ENCODE measurements at places on chromosomes 5 and 9.

- H3K27ac ChIP-seq = no peak overlapping the region
- peaks cover 3% of the 10 kb centered on the region for H3K4me1 ChIP-seq
- no peak overlapping the region for H3K4me3 ChIP-seq
- H3K27me3 ChIP-seq = no peaks in the 10 kb centered on the region
Observed at GRCh38 chr5:56569566-56569965, 245.8 kb upstream of the MAP3K1 start.

DNA sequence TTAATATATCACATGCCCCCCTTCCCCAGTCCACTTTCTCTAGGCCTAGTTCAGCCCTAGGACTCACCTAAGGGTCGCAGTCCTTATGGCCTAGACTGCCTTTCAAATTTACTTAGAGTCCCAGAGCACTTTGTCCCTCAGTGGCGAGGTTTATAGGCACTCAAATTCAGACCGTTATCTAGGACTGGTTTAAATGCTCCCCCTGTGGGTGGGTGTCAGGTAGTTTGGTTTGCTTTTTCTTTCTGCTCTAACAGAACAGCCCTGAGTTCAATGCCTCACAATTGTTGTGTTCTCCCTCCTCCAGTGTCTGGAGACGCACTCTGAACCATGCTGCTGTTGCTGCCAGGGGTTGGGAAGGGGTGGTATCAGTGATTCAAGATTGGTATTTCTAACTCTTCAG lies 317.1 kb downstream of the MAT2B start:
- no peak for DNase-seq
- no peak overlapping the region for H3K4me3 ChIP-seq
- no peaks in the 10 kb centered on the region for H3K4me1 ChIP-seq
- no peak overlapping the region for H3K27ac ChIP-seq

- no peaks in the 10 kb centered on the region for H3K4me1 ChIP-seq
- H3K36me3 ChIP-seq = no peaks in the 10 kb centered on the region
- no peak for DNase-seq
- H3K27me3 ChIP-seq = no peaks in the 10 kb centered on the region
Observed at GRCh38 chr9:27851858-27852257, 278.6 kb upstream of the C9orf72 start.

DNA sequence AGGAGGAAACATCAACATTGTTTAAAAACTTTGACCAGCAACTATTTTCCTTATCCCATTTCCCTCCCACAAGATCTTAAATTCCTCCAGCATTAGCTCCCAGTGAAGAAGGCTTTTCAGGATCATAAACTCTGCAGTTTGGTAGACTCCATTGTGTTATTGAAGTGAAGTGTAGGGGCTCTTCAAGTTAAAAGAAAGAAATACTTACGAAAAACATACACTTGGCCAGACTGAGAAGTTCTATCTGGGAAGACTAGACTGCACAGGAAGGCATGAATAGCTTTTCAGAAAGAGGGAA lies 22.3 kb downstream of the LIFR start:
- no peaks in the 10 kb centered on the region for H3K36me3 ChIP-seq
- DNase-seq = no peak
- H3K4me1 ChIP-seq = peaks cover 62% of the 10 kb centered on the region
- H3K27me3 ChIP-seq = no peaks in the 10 kb centered on the region
- H3K27ac ChIP-seq = no peak overlapping the region

GRCh38 chr5:93461756-93462155 lies 119.3 kb downstream of the NR2F1-AS1 start:
- no peaks in the 10 kb centered on the region for H3K27me3 ChIP-seq
- DNase-seq = no peak
- H3K36me3 ChIP-seq = no peaks in the 10 kb centered on the region
- no peak overlapping the region for H3K27ac ChIP-seq
- no peak overlapping the region for H3K4me3 ChIP-seq

GRCh38 chr5:173472164-173472563 lies 143.9 kb upstream of the STC2 start:
- H3K27ac ChIP-seq = peak overlapping the region; percentile 86
- peak; percentile 89 for DNase-seq
- H3K4me3 ChIP-seq = no peak overlapping the region
- peaks cover 44% of the 10 kb centered on the region for H3K4me1 ChIP-seq

- no peak for DNase-seq
- no peak overlapping the region for H3K4me3 ChIP-seq
- no peaks in the 10 kb centered on the region for H3K27me3 ChIP-seq
Observed at GRCh38 chr9:106916466-106917235, 53.7 kb downstream of the ZNF462 start.

- no peak overlapping the region for H3K4me3 ChIP-seq
- no peaks in the 10 kb centered on the region for H3K4me1 ChIP-seq
- no peaks in the 10 kb centered on the region for H3K27me3 ChIP-seq
- DNase-seq = no peak
- no peak overlapping the region for H3K27ac ChIP-seq
Observed at GRCh38 chr5:135153259-135153658, 119.2 kb upstream of the PITX1 start.

- H3K4me1 ChIP-seq = no peaks in the 10 kb centered on the region
- no peak for DNase-seq
- peaks cover 50% of the 10 kb centered on the region for H3K36me3 ChIP-seq
- no peak overlapping the region for H3K4me3 ChIP-seq
- no peaks in the 10 kb centered on the region for H3K27me3 ChIP-seq
- no peak overlapping the region for H3K27ac ChIP-seq
Observed at GRCh38 chr9:112694706-112695555, 23.0 kb downstream of the INIP start.

GRCh38 chr9:69865986-69866385 lies 45.4 kb downstream of the CFAP95 start:
- no peaks in the 10 kb centered on the region for H3K4me1 ChIP-seq
- H3K4me3 ChIP-seq = no peak overlapping the region
- H3K27ac ChIP-seq = no peak overlapping the region
- no peaks in the 10 kb centered on the region for H3K27me3 ChIP-seq
- no peaks in the 10 kb centered on the region for H3K36me3 ChIP-seq

- H3K4me3 ChIP-seq = no peak overlapping the region
- DNase-seq = no peak
- no peak overlapping the region for H3K27ac ChIP-seq
- no peaks in the 10 kb centered on the region for H3K4me1 ChIP-seq
Observed at GRCh38 chr9:101270302-101270701, 114.5 kb downstream of the BAAT start.

DNA sequence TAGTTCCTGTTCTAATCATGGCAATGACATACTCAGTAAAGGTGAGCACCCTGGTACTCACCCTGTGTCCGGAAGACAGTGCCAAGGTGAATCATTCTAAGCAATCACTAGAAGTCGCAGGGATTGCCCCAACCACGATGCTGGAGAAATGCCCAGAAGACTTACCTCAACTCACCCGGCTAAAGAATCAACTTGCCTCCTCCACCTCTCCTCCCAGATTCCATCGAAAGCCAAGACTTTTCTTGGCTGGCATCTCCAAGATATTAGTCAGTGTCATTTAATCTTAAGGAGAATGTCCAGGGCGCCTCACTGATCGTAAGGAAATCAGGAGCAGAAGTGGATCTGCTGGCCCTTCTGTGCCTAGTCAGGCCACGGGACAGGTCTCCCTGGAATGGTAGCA lies 204.9 kb downstream of the ERCC6L2 start:
- H3K27ac ChIP-seq = no peak overlapping the region
- DNase-seq = no peak
- H3K27me3 ChIP-seq = no peaks in the 10 kb centered on the region
- no peaks in the 10 kb centered on the region for H3K36me3 ChIP-seq
- H3K4me3 ChIP-seq = no peak overlapping the region

GRCh38 chr5:39191216-39191615 lies 28.1 kb downstream of the FYB1 start:
- H3K4me1 ChIP-seq = no peaks in the 10 kb centered on the region
- H3K27me3 ChIP-seq = peaks cover 3% of the 10 kb centered on the region
- no peak overlapping the region for H3K27ac ChIP-seq

GRCh38 chr5:169832304-169832703 lies 148.0 kb downstream of the INSYN2B start:
- no peaks in the 10 kb centered on the region for H3K27me3 ChIP-seq
- no peaks in the 10 kb centered on the region for H3K36me3 ChIP-seq
- DNase-seq = no peak
- H3K4me3 ChIP-seq = no peak overlapping the region
- no peak overlapping the region for H3K27ac ChIP-seq

GRCh38 chr5:96649681-96650540 lies 12.3 kb upstream of the CAST start:
- no peaks in the 10 kb centered on the region for H3K36me3 ChIP-seq
- no peak overlapping the region for H3K27ac ChIP-seq
- no peaks in the 10 kb centered on the region for H3K27me3 ChIP-seq
- H3K4me3 ChIP-seq = no peak overlapping the region

- H3K36me3 ChIP-seq = peaks cover 20% of the 10 kb centered on the region
- no peak for DNase-seq
- peak overlapping the region; percentile 74 for H3K27ac ChIP-seq
- H3K27me3 ChIP-seq = no peaks in the 10 kb centered on the region
- peak overlapping the region; percentile 0 for H3K4me3 ChIP-seq
- H3K4me1 ChIP-seq = peaks cover 23% of the 10 kb centered on the region
Observed at GRCh38 chr9:76651119-76651705, 113.0 kb upstream of the PCA3 start.

- H3K27me3 ChIP-seq = no peaks in the 10 kb centered on the region
- no peak overlapping the region for H3K4me3 ChIP-seq
- H3K36me3 ChIP-seq = no peaks in the 10 kb centered on the region
- no peak overlapping the region for H3K27ac ChIP-seq
- no peak for DNase-seq
Observed at GRCh38 chr5:2563046-2563445, 188.4 kb downstream of the IRX2 start.

DNA sequence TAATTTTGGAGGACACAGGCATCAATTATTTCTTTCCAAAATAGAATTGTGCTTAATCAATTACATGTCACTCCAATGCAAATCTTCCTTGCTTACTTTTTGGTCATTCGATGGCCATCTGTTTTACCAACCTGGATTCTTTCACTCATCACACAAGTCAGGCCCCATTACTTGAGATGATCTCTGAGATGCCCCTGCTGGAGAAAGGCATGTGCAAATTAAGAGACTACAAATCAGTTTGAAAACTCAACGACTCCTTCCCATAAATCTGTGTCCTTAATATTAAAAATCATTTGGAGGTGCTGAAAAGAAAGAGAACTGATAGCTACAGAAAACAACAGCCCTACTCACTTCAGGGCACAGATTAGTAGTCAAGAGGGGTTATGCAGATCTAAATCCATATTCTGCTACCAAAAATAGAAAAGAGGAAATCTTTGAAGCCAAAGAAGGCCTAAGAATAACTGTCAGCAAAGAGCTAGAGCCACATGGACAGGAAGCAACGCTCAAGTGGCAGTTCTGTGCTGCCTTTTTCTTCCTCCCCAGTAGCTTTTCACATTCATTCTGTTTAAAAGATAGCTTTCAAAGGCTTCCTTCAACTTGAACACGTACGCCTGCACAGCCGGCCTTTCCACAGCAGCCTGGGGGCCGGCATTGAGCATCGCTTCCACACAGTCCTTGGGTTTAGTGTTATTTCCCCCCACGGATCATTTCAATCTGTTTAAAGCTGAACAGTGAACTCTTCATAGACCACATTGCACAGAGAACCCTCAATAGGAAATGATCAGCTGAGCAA lies 79.3 kb upstream of the MAP3K1 start:
- no peak for DNase-seq
- no peak overlapping the region for H3K4me3 ChIP-seq
- no peaks in the 10 kb centered on the region for H3K27me3 ChIP-seq

GRCh38 chr5:1948663-1949191 lies 66.0 kb upstream of the IRX4 start:
- no peak overlapping the region for H3K4me3 ChIP-seq
- no peak for DNase-seq
- no peak overlapping the region for H3K27ac ChIP-seq
- no peaks in the 10 kb centered on the region for H3K36me3 ChIP-seq
- no peaks in the 10 kb centered on the region for H3K4me1 ChIP-seq
- H3K27me3 ChIP-seq = no peaks in the 10 kb centered on the region

DNA sequence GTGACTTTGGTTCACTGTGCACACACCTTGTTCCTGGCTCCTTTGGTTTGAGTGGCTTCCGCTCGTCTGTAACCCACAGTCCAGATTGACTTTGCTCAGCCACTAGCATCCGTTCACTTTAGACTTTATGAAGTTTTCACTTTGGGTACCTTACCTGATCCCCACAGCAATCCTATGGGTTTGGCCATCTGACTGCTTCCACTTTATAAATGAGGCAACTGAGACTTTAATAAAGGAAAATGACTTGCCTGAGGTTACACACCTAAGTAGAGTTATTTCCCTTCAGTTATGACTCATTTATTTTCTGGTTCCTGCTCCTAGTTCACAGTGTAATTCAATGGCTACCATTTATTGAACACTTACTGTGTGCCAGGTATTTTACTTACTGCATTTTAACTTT lies 94.2 kb upstream of the SAP30L start:
- H3K27me3 ChIP-seq = no peaks in the 10 kb centered on the region
- DNase-seq = no peak
- no peak overlapping the region for H3K4me3 ChIP-seq
- no peaks in the 10 kb centered on the region for H3K36me3 ChIP-seq
- H3K4me1 ChIP-seq = peaks cover 14% of the 10 kb centered on the region

DNA sequence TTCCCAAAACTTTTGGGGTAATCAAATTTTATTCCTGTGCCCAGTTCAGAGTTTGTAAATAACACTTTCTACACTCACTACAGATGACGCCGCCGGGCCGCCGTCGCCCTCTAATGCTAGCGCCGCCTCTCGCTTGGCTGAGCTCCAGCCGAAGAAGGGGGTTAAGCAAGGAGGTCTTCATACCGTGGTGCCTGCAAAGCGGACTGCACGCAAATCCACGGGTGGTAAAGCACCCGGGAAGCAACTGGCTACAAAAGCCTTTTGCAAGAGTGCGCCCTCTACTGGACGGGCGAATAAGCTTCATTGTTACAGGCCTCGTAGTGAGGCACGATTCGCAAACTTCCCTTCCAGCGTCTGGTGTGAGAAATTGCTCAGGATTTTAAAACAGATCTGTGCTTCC lies 280.4 kb downstream of the MEF2C start:
- DNase-seq = no peak
- H3K27ac ChIP-seq = no peak overlapping the region
- no peaks in the 10 kb centered on the region for H3K27me3 ChIP-seq
- no peaks in the 10 kb centered on the region for H3K36me3 ChIP-seq
- H3K4me3 ChIP-seq = no peak overlapping the region
- no peaks in the 10 kb centered on the region for H3K4me1 ChIP-seq

GRCh38 chr9:2874001-2874750 lies 30.3 kb upstream of the PUM3 start:
- H3K27me3 ChIP-seq = peaks cover 13% of the 10 kb centered on the region
- H3K27ac ChIP-seq = no peak overlapping the region
- no peaks in the 10 kb centered on the region for H3K4me1 ChIP-seq
- no peak overlapping the region for H3K4me3 ChIP-seq
- H3K36me3 ChIP-seq = no peaks in the 10 kb centered on the region

- no peaks in the 10 kb centered on the region for H3K36me3 ChIP-seq
- DNase-seq = no peak
- peaks cover 7% of the 10 kb centered on the region for H3K4me1 ChIP-seq
- no peak overlapping the region for H3K4me3 ChIP-seq
- no peaks in the 10 kb centered on the region for H3K27me3 ChIP-seq
- H3K27ac ChIP-seq = no peak overlapping the region
Observed at GRCh38 chr5:148823871-148824270, 2.5 kb upstream of the ADRB2 start.

All from tibial artery (tissue), 4 donors.